Peyer's patch (tissue), 4 donors: ENCODE measurements at places on chromosomes 3 and 15.

DNA sequence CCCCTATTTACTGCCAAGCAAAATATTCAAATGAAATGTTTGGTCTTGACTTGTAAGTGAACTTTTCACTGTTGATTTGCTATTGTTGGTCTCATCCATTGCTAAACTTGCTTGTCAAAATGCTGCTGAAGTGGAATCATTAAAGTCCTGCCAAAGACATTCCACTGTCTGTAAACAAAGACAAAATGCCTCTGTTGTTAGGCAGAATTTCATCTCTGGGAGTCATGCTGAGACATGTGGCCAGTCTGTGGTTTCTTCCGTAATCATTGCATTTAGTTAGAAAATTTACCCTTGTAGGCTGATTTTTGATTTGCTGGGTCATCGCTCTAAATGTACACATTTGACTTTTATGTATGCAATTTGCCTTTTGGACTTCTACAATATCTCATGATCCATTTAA is 577.7 kb downstream of the MECOM start:
- DNase-seq: no peak

GRCh38 chr3:43923104-43923882 is 232.6 kb downstream of the ABHD5 start:
- DNase-seq: no peak

DNA sequence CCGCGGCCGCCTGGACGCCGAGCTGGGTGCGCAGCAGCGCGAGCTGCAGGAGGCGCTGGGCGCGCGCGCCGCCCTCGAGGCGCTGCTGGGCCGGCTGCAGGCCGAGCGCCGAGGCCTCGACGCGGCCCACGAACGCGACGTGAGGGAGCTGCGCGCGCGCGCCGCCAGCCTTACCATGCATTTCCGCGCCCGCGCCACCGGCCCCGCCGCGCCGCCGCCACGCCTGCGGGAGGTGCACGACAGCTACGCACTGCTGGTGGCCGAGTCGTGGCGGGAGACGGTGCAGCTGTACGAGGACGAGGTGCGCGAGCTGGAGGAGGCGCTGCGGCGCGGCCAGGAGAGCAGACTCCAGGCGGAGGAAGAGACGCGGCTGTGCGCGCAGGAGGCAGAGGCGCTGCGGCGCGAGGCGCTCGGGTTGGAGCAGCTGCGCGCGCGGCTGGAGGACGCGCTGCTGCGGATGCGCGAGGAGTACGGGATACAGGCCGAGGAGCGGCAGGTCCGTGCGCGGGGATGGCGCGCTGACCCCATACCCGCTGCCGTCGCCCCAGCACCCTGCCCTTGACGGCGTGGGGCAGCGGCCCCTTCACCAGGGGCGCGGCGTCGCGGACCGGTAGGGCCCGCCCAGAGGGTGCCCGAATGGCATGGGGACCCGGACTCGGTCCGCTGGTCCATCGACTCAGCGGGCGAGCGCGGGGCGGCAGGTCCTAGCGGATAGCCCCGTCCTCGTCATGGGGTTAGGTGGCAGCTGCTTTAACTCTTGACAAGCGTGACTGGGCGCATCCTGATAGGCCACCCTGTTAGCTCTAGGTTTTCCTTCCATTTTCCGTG is 848 bp downstream of the SYNM start:
- DNase-seq: peak; percentile 68

- DNase-seq: no peak
These were observed 68.5 kb upstream of the CACNA1D start for GRCh38 chr3:53425936-53426335.

- DNase-seq: no peak
These were observed 171.7 kb downstream of the PGPEP1L start for GRCh38 chr15:98835876-98836275.

GRCh38 chr3:4907643-4908432 is 71.4 kb upstream of the BHLHE40 start:
- DNase-seq: no peak

DNA sequence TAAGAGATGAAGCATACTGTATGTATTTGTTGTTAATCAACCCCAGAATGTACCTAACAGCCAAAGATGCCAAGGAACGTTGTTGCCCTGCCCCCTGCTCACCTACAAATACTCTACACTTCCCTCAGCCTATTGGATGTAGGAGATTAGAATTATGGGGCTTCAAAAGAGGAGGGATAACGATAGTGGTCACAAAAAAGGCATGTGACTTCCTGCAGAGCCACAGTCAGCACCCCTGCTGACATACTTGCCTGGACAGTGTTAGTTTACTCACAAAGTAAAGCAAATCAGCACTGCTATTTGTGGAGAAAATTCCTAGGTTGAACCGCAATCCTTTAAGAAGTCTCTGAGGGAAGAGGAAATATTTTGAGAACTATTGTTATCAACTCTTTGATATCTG is 37.9 kb downstream of the PARP15 start:
- DNase-seq: no peak

- DNase-seq: no peak
These were observed 21.3 kb upstream of the RFTN1 start for GRCh38 chr3:16534640-16535262.

DNA sequence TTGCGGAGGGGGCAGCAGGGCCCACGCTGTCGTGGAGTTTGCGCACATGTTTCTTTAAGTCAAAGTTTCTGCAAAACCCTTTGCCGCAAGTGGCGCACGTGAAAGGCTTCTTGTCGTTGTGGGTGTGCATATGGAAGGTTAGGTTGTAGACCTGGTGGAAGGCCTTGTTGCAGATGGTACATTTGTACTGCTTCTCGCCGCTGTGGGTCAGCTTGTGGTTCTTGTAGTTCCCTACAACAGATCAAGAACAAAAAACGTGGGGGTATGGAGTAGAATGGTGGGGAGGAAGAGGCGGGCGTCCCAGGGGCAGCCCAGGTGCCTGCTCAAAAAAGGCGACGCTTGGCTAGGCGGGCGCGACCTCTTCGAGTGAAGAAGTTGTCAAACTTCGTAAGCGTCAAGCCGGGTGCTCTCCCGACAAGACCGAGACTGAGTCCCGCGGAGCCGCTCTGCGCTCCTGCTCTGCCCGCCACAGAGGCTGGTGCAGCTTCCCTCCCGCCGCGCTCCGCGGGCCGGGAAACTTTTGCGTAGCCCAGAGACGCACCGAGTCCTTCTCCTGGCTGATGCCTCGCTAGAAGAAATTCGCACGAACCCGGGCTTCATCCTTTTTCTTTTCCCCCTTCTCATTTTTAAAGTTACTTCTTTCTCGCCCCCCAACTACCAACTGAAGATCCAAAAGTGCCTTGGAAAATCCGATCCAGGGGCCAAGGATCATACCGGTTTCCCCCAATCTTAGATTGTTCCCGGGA is 3.1 kb downstream of the FEZF2 start:
- no peak for DNase-seq
